ENCODE measurements at places on chromosomes 6 and 20.

DNA sequence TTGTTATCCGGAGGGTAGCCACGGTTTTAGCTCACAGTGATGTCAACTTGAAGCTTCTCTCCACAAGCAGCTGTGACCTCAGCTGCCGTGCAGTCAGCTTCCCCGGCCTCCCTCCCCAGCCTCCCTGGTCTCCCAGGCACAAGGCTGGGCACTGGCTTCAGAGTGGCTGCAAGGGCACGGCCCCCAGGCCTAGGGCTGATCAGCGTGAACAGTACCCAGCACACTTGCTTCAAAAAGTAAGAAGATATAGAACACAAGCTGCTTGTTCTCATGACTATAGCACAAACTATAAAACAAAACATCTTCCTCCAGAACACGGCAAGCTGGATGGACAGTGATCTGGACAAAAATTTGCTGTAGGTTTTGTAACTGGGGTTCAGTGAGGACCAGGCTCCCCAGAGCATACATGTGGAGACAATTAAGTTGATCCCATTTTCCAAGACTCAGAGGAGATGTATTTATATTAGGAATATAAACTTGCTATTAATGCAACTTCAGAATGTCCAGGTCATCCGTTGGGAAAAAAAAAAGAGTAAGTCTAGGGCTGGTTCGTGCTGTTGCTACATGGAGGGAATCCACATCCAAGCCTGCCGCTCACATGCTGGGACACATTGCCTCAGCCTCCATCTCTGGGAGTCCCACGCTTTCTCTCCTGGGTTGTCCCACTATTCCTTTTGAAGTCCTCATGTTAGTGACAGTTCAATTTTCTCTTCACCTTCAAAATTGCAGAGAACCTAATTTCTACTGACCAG, 199.4 kb upstream of the THBS2 start:
- no peak for DNase-seq

- no peak for DNase-seq
Observed at GRCh38 chr6:45192556-45192955, 135.6 kb upstream of the RUNX2 start.

DNA sequence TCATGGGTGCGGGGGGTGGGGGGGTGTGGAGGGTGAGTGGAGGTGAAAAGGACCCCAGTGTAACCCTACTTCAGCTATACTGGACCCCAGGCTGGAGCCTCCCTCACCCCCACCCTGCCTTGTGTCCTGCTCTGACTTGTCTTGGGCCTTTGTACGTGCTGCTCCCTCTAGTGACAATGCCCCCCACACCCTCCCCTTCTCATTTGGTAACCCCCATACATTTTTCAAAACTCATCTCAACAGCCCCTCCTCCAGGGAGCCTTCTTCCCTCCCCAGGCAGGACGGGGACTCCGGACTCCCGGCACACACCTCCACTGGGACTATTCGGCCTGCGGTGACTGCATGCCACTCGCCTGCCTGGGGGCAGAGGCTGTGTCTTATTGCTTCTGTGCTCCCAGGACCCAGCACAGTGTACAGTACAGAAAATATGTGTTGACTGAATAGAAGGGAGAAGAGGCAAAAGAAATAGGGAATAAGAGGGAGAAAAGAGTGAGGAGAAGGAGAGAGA, 108.2 kb downstream of the VEGFA start:
- DNase-seq, result no peak

GRCh38 chr6:134452906-134453305, 135.0 kb upstream of the SGK1 start:
- peak; percentile 7 for DNase-seq

DNA sequence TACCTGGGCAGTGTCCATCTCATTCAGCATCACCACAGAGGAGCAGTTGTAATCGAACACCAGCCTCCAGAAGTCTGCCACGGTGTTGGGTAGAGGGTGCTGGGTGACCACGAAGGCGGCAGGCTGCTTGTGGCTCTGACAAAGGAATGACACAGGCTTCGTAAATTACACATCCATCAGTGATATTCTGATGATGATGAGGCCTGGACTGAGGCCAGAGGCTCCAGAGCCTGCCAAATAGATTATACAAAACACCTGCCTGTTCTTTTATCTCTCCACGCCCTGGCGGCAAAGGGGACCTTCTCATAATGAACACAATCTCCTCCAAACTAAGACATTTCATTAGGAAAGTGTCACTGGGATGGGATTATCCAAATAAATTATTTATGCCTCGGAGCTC, 480.2 kb upstream of the CHD6 start:
- DNase-seq, result no peak

GRCh38 chr6:155186052-155186658, 77.7 kb upstream of the CLDN20 start:
- DNase-seq, result peak; percentile 25

DNA sequence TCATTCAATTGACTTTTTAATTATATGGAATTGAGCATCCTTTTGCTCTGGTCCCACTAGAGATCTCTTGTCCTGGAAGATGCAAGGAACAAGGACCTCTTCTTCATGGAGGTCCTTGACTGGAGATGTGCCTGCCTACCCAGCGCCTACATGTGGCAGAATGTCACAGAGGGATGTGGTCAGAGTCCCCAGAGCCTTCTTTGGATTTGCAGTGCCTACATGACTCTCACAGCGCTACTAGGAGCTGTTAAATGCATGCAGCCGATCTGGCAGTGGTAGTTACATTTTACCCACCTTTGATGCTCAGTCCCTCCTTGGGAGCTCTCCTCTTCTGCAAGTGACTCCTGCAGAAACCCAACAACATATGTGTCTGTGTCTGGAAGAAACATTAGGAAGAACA, 51.9 kb upstream of the ADTRP start:
- DNase-seq, result no peak

DNA sequence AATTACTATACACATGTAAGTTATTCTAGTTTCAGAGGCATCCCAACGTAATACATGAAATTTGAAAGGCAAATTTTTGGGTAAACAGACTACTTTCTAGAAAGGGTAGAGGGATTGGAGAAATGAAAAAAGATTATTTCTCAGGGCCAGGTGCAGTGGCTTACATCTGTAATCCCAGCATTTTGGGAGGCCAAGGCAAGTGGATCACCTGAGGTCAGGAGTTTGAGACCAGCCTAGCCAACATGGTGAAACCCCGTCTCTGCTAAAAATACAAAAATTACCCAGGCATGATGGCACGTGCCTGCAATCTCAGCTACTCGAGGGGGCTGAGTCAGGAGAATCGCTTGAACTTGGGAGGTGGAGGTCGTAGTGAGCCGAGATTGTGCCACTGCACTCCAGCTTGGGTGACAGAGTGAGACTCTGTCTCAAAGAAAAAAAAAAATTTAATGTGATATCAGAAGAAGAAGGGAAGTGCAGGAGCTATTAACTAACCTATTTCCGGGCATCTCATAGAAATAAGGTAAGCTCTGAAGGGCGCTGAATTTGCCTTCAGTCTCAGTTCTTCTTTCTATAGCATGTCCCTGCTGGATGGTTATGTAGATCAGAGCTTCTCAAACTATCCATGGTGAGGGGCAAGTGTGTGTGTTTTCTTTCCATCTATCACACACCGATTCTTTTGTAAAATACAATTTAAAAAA, 100.3 kb upstream of the MTHFD1L start:
- no peak for DNase-seq

- peak; percentile 81 for DNase-seq
Observed at GRCh38 chr20:62719250-62719935, 10.8 kb downstream of the NTSR1 start.
